ENCODE measurements at places on chromosomes 13 and 19. TPM values are rescaled to one million over a fixed set of nuclear protein-coding genes. Genes with fewer than 3 reads are reported as not detected.

GRCh38 chr13:73832128-73832588, 302.0 kb downstream of the KLF12 start:
- no peak for DNase-seq

DNA sequence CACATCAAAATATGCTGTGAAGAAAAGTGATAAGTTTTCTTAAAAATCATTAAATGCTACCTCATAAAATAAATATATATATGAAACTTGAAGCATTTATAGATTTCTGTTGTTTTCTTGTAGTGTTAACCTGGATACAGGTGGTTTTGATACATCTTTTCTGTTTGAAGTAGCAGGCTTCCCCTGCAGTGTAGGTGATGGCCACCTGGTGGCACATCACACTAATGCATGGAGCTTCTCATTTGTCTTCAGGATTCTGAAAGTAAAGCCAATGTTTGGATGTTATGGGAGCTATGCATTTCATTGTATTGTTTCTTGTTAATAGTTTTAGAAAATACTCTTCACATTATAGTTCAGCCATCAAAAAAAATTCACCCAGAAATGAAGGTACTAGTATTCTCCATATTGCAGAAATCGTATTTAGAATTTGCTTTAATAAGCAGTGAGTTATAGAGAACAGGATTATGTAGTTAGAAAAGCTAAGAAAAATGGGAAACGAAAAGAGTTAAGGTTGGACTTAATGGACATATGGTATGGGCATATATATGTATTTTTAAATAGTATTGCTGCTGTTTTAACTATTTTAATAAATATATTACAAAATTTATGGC, 18.7 kb downstream of the GPR180 start:
- DNase-seq = no peak

DNA sequence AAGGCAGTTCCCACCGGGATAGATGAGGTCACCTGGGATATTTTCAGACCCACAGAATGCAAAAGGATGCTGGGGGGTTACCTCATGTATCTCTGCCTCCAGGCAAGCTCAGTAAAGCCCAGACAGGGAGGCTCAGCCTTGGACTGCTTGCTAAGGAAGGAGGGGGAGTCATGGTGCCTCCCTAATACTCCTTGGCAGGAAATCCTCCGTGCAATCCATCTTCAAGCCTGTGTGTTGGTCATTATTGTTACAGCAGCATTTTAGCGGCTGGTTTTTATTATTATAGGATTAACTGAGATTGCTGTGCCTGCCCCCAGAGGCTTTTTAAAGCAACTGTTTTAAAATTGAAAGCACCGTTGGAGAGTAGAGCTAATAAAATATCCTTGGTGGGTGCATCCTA, 188.5 kb upstream of the UBL3 start:
- no peak for DNase-seq

ITGBL1 gene
- total RNA-seq = not detected

- DNase-seq = no peak
Measured at GRCh38 chr13:47484548-47484947, 516.5 kb downstream of the SUCLA2 start.

DNA sequence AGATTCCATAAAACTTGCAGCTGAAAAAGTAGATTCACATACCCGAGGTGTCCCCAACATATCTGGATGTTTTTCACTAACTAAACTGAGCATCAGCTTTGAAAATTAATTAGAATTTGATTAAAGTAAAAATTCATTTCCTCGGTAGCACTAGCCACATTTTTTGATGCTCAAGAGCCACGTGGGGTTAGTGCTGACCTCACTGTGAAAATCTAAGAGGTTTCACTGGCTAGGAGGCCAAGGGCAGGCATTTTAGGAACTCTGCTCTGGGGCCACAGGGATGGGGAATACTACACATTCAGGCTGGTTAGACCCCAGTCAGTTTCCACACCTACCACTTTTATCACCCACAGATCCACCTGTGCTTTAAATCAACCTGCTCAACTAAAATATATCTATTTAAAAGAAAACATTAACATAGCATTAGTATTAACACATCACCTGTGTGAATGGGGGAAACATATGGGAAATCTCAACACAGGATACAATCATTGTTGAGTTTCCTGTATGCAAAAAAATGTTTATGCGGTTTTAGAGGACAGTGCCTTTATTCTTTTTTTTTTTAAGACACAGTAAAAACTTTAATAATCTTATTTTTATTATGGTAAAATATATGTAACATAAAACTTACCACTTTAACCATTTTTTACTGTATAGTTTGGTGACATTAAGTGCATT, 45.5 kb downstream of the BRD4 start:
- no peak for DNase-seq

DNA sequence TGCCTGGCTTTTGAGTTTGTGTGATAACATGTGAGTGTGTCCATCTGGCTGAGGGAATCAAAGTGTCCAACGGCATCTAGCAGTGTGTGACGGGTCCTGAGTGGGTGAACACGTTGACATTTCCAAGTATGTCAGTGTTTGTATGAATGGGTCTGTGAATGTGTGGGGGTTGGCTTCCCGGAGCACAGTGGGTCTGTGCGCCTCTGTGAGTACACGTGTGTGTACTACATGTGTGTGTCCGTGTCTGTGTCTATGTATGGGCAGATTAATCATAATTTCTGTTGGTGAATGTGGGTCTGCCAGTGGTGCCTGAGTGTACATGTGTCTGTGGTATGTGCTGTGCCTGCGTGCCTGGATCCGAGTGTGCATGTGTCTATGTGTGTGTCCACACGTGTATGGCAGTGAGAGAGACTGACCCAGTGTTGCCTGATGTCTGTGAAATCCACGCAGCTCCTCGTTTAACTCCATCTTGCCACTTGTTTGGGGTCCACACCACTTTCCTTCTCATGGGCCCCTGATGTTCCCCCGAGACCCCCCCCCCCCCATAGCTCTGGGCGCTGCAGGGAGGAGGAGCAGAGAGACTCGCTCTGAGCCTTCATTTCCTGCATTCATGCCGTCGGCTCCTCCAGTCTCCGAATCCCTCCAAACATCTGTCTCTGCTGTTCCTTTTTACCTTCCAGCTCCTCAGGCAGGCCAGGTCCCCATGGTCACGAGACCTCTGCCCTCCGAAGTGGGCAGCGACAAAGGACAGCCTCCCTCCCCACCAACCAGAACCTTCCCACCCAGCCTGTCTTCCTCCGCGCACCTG, 5.3 kb downstream of the CCDC8 start:
- DNase-seq = no peak

IL4I1 gene
- total RNA-seq = not detected

TSHZ3 gene
- 0.70 TPM for total RNA-seq

ISYNA1 gene
- total RNA-seq = 14.1 TPM

OR7D2 gene
- total RNA-seq = not detected

ERICH6B gene
- total RNA-seq = not detected

IQCN gene
- 40.2 TPM for total RNA-seq

- no peak for DNase-seq
Measured at GRCh38 chr19:43692385-43692784, 22.4 kb upstream of the PLAUR start.

DNA sequence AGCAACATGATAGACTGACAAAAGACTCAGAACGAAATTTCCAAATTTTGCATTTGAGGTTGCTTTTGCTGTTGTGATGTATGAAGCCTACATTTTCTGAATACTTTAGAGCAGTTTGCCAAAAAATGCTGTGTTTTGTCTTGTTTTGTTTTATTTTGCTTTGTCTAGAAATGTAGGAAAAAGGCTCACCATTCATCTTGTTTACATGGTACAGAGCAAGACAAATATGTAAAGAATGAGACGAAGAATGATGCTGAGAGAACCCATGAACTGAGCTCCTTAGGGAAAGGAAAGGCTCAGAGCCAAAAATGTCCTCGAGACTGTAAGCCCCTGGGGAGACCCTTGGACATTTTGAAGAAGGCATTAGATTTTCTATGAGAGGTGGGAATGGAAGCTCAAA, 6.8 kb upstream of the SPART start:
- no peak for DNase-seq

GRCh38 chr19:42634409-42635232, 39.9 kb upstream of the CEACAM8 start:
- no peak for DNase-seq

SGCG gene
- 2.5 TPM for total RNA-seq

GRCh38 chr13:113288880-113289279, 8.2 kb upstream of the LAMP1 start:
- no peak for DNase-seq

DNA sequence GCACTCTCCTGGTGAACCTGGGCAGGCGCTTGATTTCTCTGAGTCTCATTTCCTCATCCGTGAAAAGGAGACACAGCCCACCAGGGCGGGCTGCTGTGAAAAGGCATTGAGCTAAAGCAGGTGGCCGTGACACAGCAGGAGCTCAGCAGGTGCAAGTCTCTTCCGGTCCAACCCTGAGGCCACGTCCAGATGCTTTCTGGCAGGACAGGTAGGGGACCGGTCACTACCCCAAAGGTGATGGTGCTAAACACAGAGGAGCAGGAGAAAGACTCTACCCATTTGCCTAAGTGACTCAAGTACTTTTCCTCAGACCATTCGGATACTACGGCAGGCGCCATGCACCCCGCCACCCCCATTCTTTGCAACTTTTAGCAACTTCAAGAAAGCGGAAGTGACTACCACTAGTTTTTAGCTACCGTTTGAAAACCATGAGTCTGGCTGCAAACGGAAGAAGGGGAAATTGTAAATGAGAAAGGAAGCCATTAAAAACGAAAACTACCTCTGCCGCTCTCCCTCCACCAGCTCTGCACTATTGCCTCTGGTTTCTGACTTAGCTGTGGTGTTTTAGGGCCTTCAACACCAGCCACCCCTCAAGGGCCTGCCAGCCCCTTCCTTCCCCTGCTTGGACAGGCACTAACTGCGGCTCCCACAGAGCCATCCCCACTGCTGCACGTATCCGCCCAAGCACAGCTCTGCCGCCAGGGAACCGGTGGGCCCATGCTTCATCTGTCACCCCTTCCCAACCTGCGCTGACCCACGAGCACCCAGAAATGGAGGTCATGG, 4.8 kb downstream of the PPP6R1 start:
- no peak for DNase-seq

- no peak for DNase-seq
Measured at GRCh38 chr13:40640845-40641458, 25.5 kb downstream of the FOXO1 start.

HPN gene
- total RNA-seq = 0.67 TPM

- DNase-seq = no peak
Measured at GRCh38 chr19:46298479-46299003, 1.7 kb downstream of the HIF3A start.

RAB20 gene
- 60.5 TPM for total RNA-seq

GRCh38 chr13:102487330-102487729, 85.5 kb upstream of the FGF14 start:
- no peak for DNase-seq

GRCh38 chr19:6685962-6686627, 16.1 kb upstream of the TNFSF14 start:
- no peak for DNase-seq

GFY gene
- total RNA-seq = not detected

- peak; percentile 73 for DNase-seq
Measured at GRCh38 chr13:113758651-113759524, at the start of gene TMEM255B. Gene TMEM255B, plus strand, starts transcription at chr13:113759226. Its CDS starts 44 bp downstream, at chr13:113759270.

FXYD7 gene
- not detected for total RNA-seq

SLC10A2 gene
- 278 TPM for total RNA-seq

ZNF154 gene
- 0.88 TPM for total RNA-seq

CGB8 gene
- not detected for total RNA-seq

DNA sequence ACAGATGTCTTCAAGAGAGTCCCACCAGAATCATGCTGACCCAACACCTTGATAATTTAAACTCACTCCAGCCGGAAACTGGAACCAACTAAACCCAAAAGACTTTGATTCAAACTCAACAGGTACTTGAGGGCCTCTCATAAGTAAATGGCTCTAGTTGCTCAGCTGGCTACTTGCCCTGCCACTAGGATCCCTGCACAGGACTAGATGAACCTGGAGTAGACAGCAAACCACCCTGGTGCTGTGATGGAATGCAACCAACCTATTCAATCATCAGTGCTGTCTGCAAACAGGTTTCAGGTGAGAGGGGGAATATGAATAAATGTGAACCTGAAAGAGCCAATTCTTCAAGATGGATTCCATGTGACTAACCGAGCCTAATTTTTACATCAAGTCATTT, 216.3 kb downstream of the KATNAL1 start:
- no peak for DNase-seq

All from Peyer's patch (tissue), 4 donors.